Stimulated activated CD8-positive, alpha-beta memory T cell treated with anti-CD3 and anti-CD28 coated beads, Interleukin-7, amount 100 ng/mL, for 4 hours (primary cell): ENCODE measurements at places on chromosomes 16 and 17.

- no peak for DNase-seq
Observed at GRCh38 chr17:60598001-60598736, 1.8 kb upstream of the PPM1D start.

GRCh38 chr16:56193951-56194726 is 2.9 kb downstream of the GNAO1 start:
- no peak for DNase-seq

DNA sequence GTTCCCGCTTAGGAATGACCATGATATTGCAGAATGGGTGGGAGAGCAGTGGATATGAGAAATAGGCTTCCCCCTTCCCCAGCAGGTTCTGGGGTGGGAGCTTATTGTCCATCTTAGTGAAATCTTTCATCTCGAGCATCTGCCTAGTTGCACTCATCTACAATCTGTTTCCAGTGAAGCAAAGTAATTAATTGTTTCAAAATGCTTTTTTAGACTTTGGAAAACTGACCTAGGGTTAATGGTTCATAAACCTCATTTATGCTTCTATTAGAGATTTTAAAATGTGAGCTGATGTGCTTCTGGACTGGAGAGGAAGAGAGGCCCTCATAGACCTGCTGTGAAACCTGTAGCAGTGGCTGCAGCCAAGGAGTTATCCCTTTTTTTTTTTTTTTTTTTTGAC is 247.7 kb upstream of the XYLT1 start:
- DNase-seq: no peak

DNA sequence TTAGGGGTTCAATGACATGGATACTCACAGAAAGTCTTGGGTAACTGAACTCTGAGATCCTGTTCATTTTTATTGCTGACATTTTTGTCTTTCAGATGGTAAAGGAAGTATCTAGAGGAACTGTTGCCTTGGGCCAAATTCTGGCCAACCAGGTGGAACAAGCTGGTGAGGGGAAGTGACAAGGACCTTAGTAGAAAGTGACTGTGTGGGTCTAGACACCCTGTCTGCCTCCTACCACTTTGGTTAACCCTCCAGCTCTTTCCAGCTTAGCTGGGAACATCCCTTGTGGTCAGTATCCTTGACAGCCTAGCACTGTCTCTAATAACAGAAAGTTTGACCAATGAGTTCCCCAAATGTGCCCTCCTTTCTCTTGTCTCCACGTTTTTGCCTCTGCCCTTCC is 28.8 kb upstream of the PRKCB start:
- DNase-seq: no peak

- DNase-seq: no peak
Observed at GRCh38 chr17:50833510-50834428, 1.6 kb upstream of the WFIKKN2 start.

DNA sequence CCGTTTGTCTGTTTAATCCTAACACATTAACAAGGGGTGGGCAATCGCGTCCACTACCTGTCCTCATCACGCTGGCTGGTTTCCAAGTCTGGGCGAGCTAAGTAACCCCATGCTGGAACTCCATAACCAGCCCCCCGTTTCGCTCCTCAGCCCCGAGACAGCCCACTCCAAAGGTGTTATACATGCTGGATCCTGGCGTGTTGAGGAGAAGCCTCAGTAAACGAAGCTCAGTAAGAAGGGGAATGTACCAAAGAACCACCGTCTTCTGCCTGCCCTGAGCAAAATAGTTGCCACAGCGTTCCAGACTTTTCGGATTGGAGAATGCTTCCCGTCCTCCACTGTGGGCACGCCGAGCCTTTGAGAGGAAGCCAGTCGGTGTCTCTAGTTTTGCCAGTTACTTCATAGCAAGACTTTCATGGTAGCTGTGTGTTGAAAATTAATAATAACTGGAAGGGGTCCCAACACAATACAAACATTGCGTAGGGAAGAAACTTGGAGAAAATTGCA is 16.1 kb upstream of the C17orf78 start:
- DNase-seq: no peak

DNA sequence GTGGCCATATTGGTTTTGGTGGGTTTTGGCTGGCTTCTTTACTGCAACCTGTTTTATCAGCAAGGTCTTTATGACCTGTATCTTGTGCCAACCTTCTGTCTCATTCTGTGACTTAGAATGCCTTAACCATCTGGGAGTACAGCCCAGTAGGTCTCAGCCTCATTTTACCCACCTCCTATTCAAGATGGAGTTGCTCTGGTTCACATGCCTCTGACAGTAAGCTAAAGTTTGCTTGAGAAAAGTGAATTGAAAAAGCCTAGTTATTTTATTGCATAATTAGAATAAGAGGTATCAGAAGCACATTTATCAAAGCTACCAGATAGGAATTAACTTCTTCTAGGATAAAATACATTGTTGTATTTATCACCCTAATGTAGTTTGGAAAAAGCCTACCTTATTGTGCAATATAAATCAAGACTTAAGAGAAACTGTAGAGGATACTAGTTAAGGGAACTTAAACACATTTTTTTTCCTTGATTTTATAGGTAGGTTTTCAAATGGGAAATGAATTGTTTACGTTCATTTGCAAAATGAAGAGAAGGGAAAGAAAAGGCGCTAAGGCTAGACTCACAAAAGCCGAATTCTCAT is 202.3 kb upstream of the KCNJ16 start:
- no peak for DNase-seq
